Activated CD4-positive, alpha-beta T cell treated with anti-CD3 and anti-CD28 coated beads for 48 hours (primary cell): ENCODE measurements at places on chromosomes 3 and 15.

DNA sequence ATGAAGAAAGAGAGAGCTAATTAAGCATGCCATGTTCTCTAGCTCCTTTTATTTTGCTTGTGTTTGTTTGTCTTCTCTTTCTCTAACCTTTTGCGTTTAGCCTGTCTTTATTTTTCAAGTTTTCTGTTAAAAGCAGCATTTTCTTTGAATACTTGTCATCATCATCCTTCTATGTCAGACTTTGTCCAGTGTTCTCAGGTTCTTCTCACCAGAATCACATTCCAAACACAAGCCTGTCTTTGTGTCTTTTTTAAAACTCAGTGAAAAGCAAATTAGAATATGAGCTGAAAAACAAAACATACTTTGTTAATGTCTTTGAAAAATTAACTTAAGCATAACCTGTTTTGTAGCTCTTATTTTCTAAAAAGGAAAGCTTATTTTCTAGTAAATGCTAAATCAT lies 62.4 kb downstream of the LEKR1 start:
- DNase-seq: no peak

- DNase-seq: no peak
Observed at GRCh38 chr3:88059380-88060170, 520 bp downstream of the ZNF654 start.

GRCh38 chr3:177529716-177530335 lies 332.5 kb upstream of the TBL1XR1 start:
- no peak for DNase-seq

GRCh38 chr3:119301662-119302061 lies 7.5 kb downstream of the ARHGAP31 start:
- no peak for DNase-seq

DNA sequence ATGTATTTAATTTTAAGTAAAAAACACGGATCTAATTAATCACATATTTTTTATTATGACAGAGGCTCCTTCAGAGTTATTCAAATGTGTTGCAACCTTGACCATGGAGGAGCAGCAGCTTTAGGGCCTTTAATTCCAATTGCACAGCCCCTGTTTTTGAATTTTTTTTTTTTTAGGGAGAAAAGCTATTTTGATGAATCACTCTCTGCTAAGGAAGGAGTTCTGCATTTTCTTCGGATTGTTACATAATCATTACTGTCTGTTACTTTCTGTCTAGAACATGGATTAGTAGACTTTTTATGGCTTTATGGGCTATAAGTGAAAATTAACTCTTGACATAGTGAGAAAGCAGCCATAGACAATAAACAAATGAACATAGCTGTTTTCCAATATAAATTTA lies 90.8 kb downstream of the MCTP2 start:
- DNase-seq: no peak

DNA sequence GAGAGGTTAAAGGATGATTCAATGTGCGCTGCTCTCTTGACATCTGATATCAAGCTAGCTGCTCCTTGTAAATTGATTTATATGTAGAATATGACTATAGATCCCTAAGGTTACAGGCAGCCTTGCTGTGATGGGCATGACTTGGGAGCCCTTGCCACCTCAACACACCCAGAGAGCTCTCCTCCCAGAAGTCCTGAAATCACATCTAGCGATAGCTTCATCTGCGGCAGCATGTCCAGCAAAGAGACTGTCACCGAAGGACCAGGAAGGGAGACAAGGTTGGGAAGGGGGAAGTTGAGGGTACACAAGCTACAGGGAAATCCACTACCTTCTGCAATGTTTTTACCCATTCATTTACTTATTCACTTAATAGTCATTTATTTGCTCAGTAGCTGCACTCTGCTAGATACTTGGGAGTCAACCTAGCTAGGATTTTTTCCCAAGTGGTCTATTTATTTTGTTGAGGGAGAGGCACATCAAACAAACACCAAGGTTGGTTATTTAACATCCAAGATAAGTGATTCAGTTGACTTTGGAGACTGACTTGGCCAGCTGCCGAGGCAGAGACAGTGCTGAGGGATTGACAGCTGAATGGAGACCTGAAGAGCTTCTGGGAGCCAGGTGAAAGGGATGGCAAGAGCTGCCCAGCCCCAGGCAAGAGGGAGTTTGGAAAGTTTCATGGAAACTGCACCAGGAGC lies 205.8 kb upstream of the IL12A start:
- DNase-seq: no peak

DNA sequence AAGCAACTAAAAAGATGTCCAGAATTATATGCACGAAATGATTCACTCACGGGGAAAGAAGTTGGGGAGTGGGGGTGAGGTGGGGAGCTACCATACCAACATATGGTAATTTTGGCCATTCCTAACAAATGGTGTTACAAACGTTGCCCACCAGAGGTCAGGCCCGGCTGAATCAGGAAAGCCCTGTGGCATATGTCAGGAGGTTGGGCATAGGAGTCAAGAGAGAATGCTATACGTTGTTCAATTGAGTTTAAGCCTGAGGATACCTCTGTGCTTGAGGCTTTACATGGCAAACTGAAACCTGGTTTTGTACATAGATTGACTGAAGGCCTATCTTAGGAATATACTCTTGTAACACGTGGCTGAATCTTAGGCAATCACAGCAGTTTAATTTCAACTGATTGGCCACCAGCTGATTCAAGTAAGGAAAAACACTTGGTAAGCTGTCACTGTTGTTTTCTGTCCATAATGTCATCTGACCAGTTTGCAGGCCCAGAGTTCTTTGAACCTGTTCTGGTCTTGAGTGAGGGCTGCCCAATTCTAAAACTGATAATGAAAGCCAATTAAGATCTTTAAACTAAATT lies 23.4 kb upstream of the SLC2A2 start:
- peak; percentile 61 for DNase-seq

- no peak for DNase-seq
Observed at GRCh38 chr3:128482666-128483656, 10.0 kb downstream of the GATA2 start.
